ENCODE measurements at places on chromosomes 16 and 17.

DNA sequence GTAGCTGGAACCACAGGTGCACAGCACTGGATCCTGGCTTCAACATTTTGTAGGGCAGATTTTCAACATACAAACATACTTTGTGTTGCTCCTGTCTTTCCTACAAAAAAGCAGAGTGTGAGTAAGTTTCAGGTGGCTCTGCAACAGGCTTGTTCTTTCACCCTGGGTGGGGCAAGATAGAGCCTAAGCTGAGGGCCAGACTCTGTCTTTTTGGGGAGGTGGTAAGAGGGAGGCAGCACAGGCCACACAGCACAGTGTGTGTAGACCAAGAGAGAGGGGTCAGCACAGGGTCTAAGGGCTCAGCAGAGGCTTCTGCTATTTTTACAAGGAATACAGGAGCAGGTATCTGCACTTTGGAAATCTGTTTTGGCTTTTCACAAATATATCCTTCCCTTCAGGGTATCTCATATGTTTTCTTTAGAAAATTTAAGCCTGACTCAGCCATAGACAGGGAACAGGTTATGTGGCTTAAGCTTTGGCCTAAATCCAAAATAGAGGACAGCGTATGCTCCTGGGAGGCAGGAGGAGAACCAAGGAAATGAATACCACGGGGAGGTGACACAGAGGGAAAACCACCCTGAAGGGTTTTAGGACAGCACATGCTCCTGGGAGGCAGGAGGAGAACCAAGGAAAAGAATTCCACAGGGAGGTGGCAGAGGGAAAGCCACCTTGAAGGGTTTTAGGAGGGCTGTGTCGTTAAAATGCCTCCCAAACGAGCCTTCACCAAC, 21.6 kb downstream of the EMC8 start:
- no peak for DNase-seq

- DNase-seq = no peak
Observed at GRCh38 chr16:8183176-8184099, 406.9 kb downstream of the TMEM114 start.

GRCh38 chr17:45428931-45429338, 3.7 kb downstream of the ARHGAP27 start:
- DNase-seq = no peak

- DNase-seq = no peak
Observed at GRCh38 chr17:6327007-6327406, 107.9 kb downstream of the AIPL1 start.

DNA sequence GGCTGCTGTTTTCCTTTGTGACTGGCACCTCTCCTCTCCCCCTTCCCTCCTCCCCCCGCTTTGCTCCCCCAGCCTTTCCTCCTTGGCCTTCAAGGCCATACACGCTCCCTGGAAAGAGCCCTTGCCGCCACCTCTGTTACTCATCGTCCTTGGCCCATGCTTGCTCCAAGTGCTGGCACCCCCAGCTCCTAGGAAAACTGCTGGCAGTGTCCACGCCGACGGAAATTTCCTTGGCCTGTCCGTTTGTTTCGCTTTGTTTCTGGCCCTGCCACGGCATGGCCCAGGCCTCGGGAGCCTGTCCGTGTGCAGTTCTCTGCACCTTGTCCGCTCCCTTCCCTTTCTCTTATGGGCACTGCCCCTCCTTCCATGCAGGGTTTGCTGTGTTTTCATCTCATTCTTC, 18.0 kb downstream of the CA5A start:
- DNase-seq = no peak

- DNase-seq = no peak
Observed at GRCh38 chr17:71447644-71448043, 673.2 kb upstream of the SOX9 start.

GRCh38 chr16:81632392-81633146, 146.5 kb upstream of the PLCG2 start:
- DNase-seq = peak; percentile 37

- no peak for DNase-seq
Observed at GRCh38 chr16:59698346-59699020, 964.4 kb upstream of the GOT2 start.
